ENCODE measurements at places on chromosomes 2 and 18. TPM values are rescaled to one million over a fixed set of nuclear protein-coding genes. Genes with fewer than 3 reads are reported as not detected.

Gene ANKRD23
- 1.1 TPM for total RNA-seq

Gene CTDP1
- total RNA-seq = 15.4 TPM

Gene EPB41L3
- 29.3 TPM for total RNA-seq

Gene KCNJ13
- not detected for total RNA-seq

Gene MROH2A
- not detected for total RNA-seq

Gene TBC1D8
- total RNA-seq = 12.6 TPM

Gene SLC14A1
- 4.1 TPM for total RNA-seq

Gene LGALSL
- total RNA-seq = 5.7 TPM

Gene CRYBA2
- total RNA-seq = not detected

Gene TRAF3IP1
- total RNA-seq = 8.7 TPM

Gene MEP1B
- not detected for total RNA-seq

Gene PSMA8
- total RNA-seq = not detected

Gene MTIF2
- total RNA-seq = 24.0 TPM

Gene SCN3A
- total RNA-seq = not detected

Gene ABCB11
- total RNA-seq = 0.37 TPM

Gene PRKAG3
- not detected for total RNA-seq

Gene DNAH7
- total RNA-seq = 0.12 TPM

Gene RBM44
- 0.06 TPM for total RNA-seq

Gene MARCO
- total RNA-seq = not detected

Gene ALK
- total RNA-seq = not detected

Gene ZNF892
- 4.4 TPM for total RNA-seq

Gene NEB
- 0.39 TPM for total RNA-seq

Gene MTLN
- total RNA-seq = 50.3 TPM

Gene SPC25
- 0.44 TPM for total RNA-seq

Gene AQP12B
- not detected for total RNA-seq

Gene GALNT14
- not detected for total RNA-seq

Gene FEV
- not detected for total RNA-seq

Gene KCNIP3
- 14.2 TPM for total RNA-seq

Gene SOCS6
- 11.8 TPM for total RNA-seq

Gene UCN
- total RNA-seq = 1.2 TPM

Gene CPO
- total RNA-seq = not detected

Gene DNAJC27
- total RNA-seq = 2.9 TPM

Gene WIPF1
- total RNA-seq = 11.8 TPM

Gene COLEC11
- 8.2 TPM for total RNA-seq

Gene SAG
- not detected for total RNA-seq

Gene SNORC
- 0.50 TPM for total RNA-seq

Gene NT5DC4
- not detected for total RNA-seq

Gene NR4A2
- total RNA-seq = 0.19 TPM

Gene ITGB6
- not detected for total RNA-seq

Gene PLA2R1
- total RNA-seq = 20.8 TPM

Gene ATF2
- 35.4 TPM for total RNA-seq

Gene LTBP1
- 104 TPM for total RNA-seq

Gene CYRIA
- total RNA-seq = 2.9 TPM

Gene RHOB
- 180 TPM for total RNA-seq

Data from cardiac ventricle fibroblast (primary cell).